ENCODE measurements at places on chromosomes 3 and 15.
A peak's percentile ranks its signal among the peaks of the same experiment; 100 is the strongest.

DNA sequence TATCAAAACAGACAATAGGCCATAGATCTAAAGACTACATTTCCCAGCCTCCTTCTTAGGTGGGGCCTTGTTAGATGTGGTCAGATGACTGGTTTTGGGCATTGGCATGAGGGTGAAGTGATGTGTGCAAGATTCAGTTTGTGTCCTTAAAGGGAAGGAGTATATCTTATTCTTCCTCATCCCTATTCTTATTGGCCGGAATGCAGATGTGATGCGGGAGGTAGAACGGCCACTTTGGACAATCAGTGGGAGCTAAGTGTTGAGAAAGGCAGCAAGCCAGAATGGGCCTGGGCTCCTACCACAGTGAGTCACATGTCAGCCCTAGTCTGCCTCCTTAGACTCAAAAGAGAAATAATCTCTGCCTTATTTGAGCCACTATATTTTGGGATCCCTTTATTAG lies 89.8 kb upstream of the MEX3B start:
- no peak for DNase-seq

DNA sequence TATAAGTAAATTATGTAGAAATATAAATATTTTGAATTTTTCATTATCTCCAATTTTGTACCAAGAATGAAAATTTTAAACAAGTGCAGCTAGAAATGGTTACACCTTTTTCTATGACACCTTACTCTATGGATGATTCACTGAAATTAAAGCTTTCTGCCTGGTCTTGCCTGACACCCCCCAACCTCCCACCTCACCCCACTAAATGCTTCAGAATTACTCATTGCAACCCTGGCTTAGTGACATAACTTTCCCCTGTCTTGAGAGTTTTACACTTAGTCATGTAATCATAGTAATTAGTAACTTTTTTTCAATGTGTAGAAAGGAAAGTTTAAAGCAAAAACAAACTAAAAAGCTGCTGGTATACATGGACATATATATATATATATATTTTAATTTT lies 42.0 kb upstream of the MEIS2 start:
- no peak for DNase-seq

GRCh38 chr3:64462203-64462602 lies 225.6 kb downstream of the ADAMTS9 start:
- DNase-seq, result no peak

GRCh38 chr3:143634427-143634826 lies 213.8 kb downstream of the SLC9A9 start:
- DNase-seq, result no peak

GRCh38 chr3:48555231-48555948 lies 1.2 kb downstream of the PFKFB4 start:
- no peak for DNase-seq

GRCh38 chr3:94779699-94780098 lies 716.8 kb downstream of the NSUN3 start:
- no peak for DNase-seq

DNA sequence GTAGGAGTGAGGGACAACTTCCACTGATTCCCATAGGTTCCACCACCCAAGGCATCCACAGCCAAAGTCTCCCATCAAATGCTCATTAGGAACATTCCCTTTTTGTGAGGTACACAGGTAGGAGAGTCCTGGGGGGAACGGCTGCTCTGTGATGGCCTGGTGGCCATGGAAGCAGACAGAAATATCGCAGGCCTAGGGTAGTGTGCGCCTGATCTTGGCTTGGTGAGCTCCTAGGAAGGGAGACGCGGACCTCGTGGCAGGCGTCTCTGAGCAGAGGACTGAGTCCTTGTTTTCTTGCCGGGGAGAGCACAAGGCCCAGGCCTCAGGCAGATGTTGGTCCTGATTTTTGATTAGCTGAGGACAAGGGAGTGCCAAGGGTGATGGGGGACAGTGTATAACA lies 99.5 kb downstream of the SNRPN start:
- DNase-seq, result no peak

DNA sequence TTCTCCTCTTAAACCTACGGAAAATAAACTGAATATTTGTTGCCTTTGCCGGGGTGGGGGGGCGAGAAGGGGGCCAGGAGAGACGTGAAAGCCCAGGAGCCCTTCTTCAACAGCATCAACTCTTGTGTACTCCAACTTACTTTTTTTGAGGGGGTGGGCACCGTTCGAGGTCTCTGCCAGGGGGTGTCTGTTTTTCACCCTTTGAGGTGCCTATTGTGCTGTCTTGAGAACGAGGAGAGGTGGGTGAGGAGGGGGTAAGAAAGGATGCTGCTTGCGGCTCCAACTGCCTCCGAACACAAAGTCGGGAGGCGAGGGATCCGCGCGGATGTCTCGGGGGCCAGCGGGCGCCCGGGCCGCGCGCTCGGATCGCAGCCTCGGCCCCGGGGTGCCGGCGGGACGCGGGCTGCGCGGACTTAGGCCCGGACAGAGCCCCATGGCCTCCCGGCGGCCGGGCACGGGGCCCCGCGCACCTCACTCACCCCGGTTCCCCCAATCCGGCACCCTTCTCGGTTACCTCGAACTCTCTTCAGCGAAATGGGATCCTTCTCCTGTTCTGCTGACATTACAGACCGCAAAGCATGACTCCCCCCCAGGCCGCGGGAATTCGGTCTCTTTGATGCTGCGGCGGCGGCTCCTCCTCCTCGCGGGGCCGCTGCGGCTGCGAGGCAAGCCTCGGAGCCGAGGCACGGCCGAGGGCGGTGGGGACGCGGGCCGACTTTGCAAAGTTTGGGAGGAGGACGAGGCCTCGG lies 650 bp downstream of the PYGO1 start:
- peak; percentile 43 for DNase-seq

GRCh38 chr15:93985925-93986324 lies 245.4 kb upstream of the MCTP2 start:
- DNase-seq, result no peak

DNA sequence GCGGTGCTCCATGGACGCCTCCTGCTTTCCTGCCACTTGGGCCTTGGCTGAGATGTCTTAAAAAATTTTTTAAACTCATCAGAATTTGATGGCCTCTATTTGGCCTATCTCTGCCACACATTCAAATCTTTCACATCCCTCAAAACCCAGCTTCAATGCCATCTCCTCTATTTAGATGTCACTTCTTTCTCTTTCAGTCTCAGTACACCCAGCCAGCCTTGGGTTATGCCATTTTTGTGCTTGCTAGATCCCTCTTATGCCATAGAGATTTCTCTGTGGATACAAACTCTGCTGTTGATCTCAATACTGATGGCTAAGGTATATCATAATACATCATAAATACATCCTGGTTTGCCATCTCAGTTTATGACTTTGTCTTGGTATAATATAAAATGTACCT lies 222.3 kb upstream of the TPRG1 start:
- no peak for DNase-seq

DNA sequence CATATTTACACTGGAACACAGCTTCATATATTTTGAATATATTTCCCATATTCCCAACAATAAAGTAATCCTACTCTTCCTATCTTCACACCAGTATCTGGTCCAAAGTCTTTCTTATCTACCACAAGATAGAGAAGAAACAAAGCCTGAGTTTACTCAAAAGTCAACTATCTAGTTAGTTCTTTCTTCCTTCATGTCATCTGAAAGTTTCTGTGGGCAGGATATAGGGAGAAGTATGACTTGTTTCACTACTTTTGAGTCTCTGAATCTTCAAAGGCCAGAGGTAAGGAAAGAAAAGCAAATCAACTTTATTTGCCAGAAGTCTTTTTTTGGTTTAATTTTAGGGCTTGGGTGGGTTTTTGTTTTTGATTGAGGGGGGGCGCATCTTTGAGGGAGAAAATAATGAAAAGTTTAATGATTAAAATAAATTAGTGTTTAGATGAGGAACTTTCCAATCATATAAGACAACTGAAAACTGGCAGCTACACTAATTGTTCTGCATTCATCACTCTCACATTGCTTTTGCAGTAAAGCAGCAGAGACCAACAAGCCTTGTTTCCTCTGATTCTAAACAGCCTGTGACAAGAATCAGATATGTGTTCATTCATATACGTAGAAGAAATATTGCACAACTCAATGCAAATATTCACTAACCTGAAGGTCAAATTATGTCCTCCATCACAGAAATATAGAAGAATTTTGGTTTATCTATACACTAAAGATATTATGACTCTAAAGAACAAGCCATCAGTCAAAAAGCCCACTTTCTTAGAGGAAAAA lies 421.4 kb downstream of the SHQ1 start:
- DNase-seq, result no peak

DNA sequence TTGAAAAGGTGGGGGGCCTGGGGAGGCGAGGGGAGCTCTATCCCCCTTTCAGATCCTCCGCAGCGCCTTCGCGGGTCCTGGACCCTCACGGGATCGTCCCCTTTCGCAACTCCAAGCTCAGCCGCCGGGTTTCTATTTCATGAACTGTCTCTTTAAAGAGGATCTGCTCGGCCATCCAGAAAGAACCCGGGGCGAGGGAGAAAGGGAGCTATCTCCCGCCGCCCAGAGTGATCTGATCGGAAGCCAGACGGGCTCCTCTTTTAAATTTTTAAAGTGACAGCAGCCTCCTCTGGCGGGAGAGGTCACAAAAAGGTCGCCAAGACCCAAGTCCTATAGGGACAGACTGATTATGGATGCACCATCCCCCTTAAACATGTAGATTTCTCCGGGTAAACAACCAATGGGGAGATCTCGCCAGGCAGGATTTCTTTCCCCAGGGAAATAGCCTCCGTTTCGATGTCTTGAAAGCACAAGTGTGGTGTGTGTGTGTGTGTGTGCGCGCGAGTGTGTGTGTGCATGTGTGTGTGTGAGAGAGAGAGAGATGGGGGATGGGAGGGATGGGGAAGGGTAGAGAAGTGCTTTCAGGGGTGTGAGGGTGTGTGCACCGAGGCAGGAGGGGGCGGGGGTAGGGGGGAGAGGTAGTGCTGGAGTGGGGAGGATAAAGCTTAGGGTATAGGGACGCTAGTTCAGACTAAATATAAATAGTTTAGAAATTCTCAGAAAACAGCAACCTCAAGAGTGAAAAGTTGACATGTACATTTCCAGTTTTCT lies 516.1 kb downstream of the MECOM start:
- no peak for DNase-seq

DNA sequence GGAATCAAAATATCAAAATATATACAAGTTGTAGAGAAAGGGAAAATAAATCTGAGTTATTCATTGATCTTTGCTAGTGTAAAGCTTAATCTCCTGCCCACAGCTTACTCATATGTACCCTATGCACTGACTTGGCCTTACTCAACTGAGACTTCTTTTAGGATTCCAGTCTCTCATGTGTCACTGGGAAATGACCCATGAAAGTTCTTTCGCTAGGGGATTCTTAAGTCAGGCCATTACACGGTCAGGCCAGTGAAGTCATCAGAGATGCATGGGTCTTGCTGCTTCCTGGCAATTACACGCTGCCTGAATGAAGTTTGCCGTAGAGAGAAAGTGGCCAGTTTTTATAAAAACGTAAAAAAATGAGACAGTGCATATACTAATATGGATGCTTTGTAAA lies 20.7 kb upstream of the LPP start:
- no peak for DNase-seq

- no peak for DNase-seq
These were observed 762 bp downstream of the CTNNB1 start for GRCh38 chr3:41199866-41200668.

DNA sequence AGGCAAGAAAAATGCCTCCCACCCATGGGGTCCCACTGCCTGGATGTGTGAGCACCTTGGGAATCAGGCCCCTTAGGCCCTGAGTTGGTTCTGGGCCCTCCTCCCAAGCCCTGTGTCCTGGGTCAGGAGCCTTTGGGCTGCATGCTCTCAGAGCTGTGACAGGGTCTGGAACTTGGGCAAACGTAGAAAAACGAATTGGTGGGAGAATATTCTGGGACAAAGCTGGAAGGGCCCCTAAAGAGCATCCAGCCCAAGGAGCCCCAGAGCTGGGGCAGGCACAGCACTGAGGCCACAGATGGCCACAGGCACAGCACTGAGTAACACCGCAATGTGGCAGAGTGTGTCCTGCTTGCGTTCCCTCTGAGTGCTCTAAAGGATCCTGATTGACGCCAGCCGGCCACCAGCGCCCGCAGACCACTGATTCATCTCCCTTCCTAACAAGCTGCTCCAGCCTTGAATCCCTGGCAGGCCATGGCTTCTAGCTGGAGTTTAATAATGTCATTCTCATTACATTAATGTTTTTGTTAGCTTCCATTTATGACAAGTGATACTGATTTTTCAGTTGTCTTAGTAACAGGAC lies 18.6 kb upstream of the SEC13 start:
- DNase-seq, result no peak

- DNase-seq, result no peak
These were observed 27.9 kb upstream of the SLC41A3 start for GRCh38 chr3:126111566-126112475.

DNA sequence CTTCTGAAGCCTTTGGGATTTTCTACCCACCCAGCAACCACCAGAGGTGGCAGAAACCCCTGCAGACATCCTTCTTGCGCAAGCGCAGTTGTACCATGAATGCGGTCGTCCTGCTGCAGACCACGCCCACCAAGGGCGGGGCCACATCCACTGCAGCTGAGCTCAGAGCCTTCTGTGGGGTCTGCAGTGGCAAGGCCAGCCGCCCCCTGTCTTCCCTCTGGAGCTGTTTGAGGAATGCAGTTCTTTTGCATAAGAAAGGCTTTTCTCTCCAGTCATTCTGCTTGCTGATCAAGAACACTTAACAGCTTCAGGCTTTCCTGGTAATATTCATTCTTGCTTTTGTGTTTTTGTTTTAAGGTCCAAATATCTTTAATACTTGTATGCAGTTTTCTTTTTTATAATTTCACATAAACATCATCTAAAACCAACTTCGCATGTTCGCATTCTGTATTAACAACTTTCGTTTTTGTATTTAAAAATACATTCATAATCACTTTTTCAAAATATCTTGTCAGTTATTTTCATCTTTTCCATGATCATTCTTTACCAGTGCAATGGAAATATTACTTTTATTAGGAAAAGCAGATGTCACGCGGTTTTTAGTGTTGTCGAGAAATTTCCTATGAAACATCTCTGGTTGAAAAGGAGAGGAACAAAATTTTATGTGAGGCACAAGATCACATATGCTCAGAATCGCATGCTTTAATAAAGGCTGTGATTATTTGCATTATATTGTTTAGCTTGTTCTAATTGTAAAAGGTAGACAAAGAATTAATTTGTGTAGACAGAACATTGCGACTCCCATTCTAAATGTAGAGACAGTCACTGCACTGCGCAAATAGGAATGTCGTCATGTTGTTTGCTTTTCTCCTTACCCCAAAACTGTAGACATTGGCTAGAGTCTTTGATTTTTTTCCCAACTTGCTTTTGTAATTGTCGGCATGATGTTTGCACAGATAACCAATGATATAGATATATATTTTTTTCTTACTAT lies 98.1 kb upstream of the SNRPN start:
- no peak for DNase-seq

- DNase-seq, result no peak
These were observed 7.8 kb upstream of the CHRM5 start for GRCh38 chr15:33960549-33960935.

- DNase-seq, result no peak
These were observed 557.9 kb downstream of the FGF12 start for GRCh38 chr3:192169332-192169915.

DNA sequence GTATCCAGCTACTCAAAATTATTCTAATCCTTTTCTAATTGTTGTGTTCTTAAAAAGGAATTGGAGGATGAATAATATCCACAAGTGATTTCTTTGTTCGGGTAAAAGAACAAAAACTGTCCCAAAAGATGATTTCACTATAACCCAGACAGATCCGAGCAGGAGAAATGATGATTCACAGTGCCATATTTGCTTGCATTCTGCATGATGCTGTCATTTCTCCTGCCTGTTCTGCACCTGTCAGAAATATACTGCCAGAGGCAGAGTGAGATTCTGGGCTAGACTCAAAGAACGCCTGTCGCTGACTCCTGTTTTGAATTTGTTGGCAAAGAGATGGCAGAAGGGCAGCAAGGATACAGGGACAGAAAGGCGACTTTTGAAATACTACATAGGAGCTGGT lies 34.7 kb upstream of the SLC24A5 start:
- DNase-seq, result no peak
